ENCODE measurements at places on chromosomes 7 and 10.

- no peaks in the 10 kb centered on the region for H3K27me3 ChIP-seq
- H3K4me3 ChIP-seq: no peak overlapping the region
- H3K27ac ChIP-seq: no peak overlapping the region
- no peaks in the 10 kb centered on the region for H3K4me1 ChIP-seq
Observed at GRCh38 chr10:34109952-34110702, 705.0 kb downstream of the PARD3 start.

DNA sequence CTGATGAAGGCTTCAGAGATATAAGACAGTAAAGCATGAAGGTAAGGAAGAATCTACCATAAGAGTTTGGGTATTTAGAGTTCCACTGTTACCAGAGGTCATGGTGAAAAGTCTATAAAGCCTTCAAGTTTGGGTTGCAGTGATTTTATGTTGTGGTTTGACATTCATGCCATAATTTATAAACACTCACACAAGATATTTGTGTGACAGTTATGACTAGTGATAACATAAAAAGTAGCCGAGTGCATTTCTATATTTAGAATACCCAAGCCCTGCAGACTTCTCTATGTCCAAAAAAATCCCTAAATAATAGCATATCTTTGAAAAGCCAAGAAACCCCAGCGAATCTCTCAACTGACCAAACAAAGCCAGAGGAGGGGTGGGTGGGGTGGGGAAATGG, 229.9 kb downstream of the CXCL12 start:
- H3K4me3 ChIP-seq: no peak overlapping the region
- no peak for DNase-seq
- H3K27me3 ChIP-seq: no peaks in the 10 kb centered on the region
- H3K36me3 ChIP-seq: no peaks in the 10 kb centered on the region
- H3K27ac ChIP-seq: no peak overlapping the region

DNA sequence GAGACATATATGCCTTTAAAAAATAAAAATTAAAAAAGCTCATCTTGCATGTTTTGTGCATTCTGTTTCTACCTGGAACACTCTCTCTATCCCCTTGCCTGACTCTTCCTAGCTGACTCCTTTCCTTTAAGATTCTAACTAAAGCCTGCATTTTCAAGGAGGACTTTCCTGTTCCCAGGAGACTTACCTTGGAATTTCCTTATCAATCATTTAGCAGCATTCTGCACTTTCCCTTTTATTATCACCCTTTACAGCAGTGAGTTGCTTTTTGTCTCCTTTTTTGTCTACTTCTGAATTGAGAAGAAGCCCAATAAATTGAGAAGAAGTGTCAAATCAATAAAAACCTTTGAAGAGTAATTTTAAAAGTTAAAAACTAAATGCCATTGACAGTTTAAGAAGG, 142.2 kb upstream of the TMEM196 start:
- H3K4me1 ChIP-seq: peaks cover 2% of the 10 kb centered on the region
- H3K4me3 ChIP-seq: no peak overlapping the region
- H3K36me3 ChIP-seq: no peaks in the 10 kb centered on the region
- no peak overlapping the region for H3K27ac ChIP-seq
- no peak for DNase-seq

GRCh38 chr10:17029581-17030271, 99.9 kb downstream of the CUBN start:
- no peaks in the 10 kb centered on the region for H3K4me1 ChIP-seq
- no peaks in the 10 kb centered on the region for H3K27me3 ChIP-seq
- peak; percentile 77 for DNase-seq
- no peak overlapping the region for H3K27ac ChIP-seq
- H3K4me3 ChIP-seq: no peak overlapping the region

GRCh38 chr10:78991187-78991586, 77.6 kb upstream of the ZMIZ1 start:
- no peak overlapping the region for H3K27ac ChIP-seq
- H3K4me3 ChIP-seq: no peak overlapping the region
- DNase-seq: no peak
- no peaks in the 10 kb centered on the region for H3K36me3 ChIP-seq
- no peaks in the 10 kb centered on the region for H3K27me3 ChIP-seq
- H3K4me1 ChIP-seq: no peaks in the 10 kb centered on the region

- no peaks in the 10 kb centered on the region for H3K27me3 ChIP-seq
- no peaks in the 10 kb centered on the region for H3K4me1 ChIP-seq
- no peak overlapping the region for H3K27ac ChIP-seq
- H3K36me3 ChIP-seq: no peaks in the 10 kb centered on the region
- no peak for DNase-seq
Observed at GRCh38 chr10:102406815-102407214, 11.3 kb downstream of the NFKB2 start.

- no peak for DNase-seq
- no peaks in the 10 kb centered on the region for H3K27me3 ChIP-seq
- no peak overlapping the region for H3K27ac ChIP-seq
- H3K36me3 ChIP-seq: peaks cover 5% of the 10 kb centered on the region
Observed at GRCh38 chr7:130948822-130949221, 214.8 kb upstream of the KLF14 start.

DNA sequence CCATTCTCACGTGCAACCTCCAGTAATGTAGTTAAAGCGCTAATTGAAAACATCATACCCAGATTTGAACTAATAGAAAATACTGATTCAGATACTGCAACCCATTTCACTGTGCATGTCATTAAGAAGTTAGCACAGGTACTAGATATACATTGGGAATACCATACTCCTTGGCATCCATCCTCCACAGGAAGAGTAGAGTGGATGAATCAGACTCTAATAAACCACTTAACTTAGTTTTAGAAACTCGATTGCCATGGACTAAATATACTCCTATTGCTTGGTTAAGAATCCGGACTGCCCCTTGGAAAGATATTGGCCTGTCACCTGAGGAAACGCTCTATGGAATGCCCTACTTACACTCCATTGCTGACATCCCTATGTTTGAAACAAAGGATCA, 9.5 kb downstream of the AKR1B15 start:
- no peaks in the 10 kb centered on the region for H3K36me3 ChIP-seq
- H3K4me3 ChIP-seq: no peak overlapping the region
- H3K27ac ChIP-seq: no peak overlapping the region
- H3K4me1 ChIP-seq: no peaks in the 10 kb centered on the region
- no peaks in the 10 kb centered on the region for H3K27me3 ChIP-seq

DNA sequence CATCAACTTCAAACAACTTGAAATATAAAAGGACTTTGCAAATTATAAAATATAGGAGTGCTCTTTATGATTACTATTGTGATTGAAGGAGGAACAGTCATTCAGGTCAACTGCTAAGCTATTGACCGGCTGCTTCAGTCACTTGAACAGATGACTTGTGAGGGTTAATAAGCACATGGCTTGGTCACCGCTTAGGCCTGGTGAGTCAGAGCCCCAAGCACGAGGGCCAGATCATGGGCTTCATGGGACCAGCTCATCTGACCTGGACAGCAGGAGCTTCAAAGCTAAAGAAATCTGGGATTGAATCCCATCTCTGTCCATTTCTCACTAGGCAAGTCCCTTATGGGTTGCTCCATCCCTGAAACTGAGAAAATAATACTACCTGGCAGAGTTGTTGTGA, 60.4 kb upstream of the ADO start:
- H3K27me3 ChIP-seq: no peaks in the 10 kb centered on the region
- no peak overlapping the region for H3K27ac ChIP-seq
- no peaks in the 10 kb centered on the region for H3K36me3 ChIP-seq
- H3K4me3 ChIP-seq: no peak overlapping the region

GRCh38 chr10:110919349-110919931, at the start of gene SHOC2:
SHOC2 (plus strand) TSS chr10:110919604; CDS start chr10:110964359, 44,755 bp downstream.
- peak within 1 kb of the TSS; percentile 93 for H3K27ac ChIP-seq
- no peaks in the 10 kb centered on the region for H3K36me3 ChIP-seq
- H3K27me3 ChIP-seq: no peaks in the 10 kb centered on the region

GRCh38 chr7:463817-464453, 55.7 kb downstream of the PDGFA start:
- H3K27me3 ChIP-seq: no peaks in the 10 kb centered on the region
- H3K36me3 ChIP-seq: no peaks in the 10 kb centered on the region
- no peak for DNase-seq
- no peak overlapping the region for H3K27ac ChIP-seq
- H3K4me1 ChIP-seq: no peaks in the 10 kb centered on the region

- H3K4me3 ChIP-seq: no peak overlapping the region
- no peak for DNase-seq
- H3K27ac ChIP-seq: no peak overlapping the region
- no peaks in the 10 kb centered on the region for H3K36me3 ChIP-seq
Observed at GRCh38 chr7:48042216-48042615, 6.9 kb downstream of the C7orf57 start.

DNA sequence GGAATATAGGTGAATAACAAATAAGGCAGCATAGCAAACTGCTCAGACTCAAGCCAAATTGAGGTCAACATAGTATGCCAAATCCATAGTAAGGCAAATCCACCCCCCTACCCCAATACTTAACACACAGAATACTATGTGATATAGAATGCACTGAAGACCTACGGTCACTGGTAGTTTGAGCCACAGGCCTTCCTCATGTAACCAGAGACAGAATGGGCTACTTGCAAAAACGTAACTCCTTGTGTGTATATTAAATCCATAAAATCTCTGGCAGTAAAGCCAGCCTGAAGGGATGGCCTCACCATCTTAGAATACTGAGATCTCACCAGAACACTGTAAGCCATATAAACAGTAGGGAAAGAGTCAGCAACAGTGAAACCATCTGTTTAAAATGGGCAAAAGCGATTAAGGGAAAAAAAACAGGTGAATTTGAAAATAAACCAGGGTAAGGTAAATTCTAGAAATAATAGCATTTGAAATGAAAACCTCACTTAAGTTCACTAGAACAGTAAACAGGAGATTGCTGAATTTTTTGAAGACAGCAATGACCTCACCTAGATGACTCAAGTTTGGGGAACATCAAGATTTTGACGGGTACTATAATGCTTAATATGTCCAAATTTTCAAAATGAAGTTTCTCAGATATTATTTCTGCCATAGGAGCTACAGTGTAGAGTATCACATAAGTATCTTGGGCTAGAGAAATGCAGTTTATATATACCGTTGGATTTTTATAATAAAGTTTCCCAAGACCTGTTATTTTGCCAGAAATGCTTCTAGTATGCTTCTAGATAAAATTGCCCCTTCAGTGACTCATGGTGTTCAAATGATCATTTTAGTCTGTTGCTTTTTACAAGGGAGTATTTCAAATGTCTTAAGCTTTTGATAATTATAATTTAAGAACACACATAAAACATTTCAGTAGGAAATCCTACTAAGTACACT, 13.9 kb downstream of the HNRNPA2B1 start:
- H3K27ac ChIP-seq: no peak overlapping the region
- no peak overlapping the region for H3K4me3 ChIP-seq
- H3K4me1 ChIP-seq: no peaks in the 10 kb centered on the region
- H3K36me3 ChIP-seq: peaks cover 4% of the 10 kb centered on the region
- no peak for DNase-seq
- H3K27me3 ChIP-seq: no peaks in the 10 kb centered on the region

- H3K4me1 ChIP-seq: no peaks in the 10 kb centered on the region
- DNase-seq: peak; percentile 85
- H3K4me3 ChIP-seq: peak overlapping the region; percentile 15
- no peaks in the 10 kb centered on the region for H3K27me3 ChIP-seq
Observed at GRCh38 chr10:89207801-89208551, 859 bp upstream of the CH25H start.

DNA sequence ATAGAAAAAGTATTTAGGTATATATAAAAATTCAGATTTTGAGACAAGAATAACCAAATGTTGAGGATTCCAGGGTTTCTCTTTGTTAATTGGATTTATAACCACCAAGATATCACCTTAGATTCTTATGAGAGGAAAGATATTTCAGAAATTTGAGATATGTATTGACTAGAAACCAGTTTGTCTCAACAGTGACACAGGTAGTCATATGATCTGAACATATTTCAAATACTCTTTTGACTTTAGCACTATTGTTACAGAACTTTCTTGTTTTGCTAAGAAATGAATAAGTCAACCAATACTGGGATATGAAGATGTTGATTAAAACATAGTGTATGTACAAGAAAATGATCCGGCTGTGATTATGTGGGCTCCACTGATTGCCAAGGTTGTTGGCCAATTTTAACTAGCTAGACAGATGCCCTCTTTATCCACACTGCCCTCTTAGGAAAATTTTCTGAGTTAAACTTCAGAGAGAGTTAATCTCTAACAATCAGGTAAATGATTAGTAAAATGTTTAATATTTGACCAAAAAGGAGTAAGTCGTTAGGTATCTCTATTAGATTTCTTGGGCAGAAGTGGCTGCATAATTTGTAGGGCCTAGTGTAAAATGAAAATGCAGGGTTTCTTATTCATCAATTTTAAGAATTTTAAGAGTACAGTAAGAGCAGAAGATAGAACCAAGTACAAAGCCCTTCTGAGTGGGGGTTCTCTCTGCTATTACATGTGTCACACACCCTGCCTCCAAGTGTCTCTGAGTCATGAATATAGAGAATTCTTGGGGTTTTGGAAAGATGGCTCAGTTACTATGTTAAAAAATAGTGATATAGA, 376.0 kb downstream of the TFEC start:
- no peaks in the 10 kb centered on the region for H3K27me3 ChIP-seq
- no peak for DNase-seq
- H3K4me3 ChIP-seq: no peak overlapping the region
- no peaks in the 10 kb centered on the region for H3K36me3 ChIP-seq
- no peaks in the 10 kb centered on the region for H3K4me1 ChIP-seq

GRCh38 chr7:129126314-129126713, 18.2 kb upstream of the TSPAN33 start:
- no peak for DNase-seq
- H3K4me3 ChIP-seq: no peak overlapping the region
- H3K27ac ChIP-seq: no peak overlapping the region

- H3K27ac ChIP-seq: no peak overlapping the region
- DNase-seq: no peak
- H3K4me1 ChIP-seq: no peaks in the 10 kb centered on the region
Observed at GRCh38 chr7:29237489-29237888, 42.9 kb downstream of the CHN2 start.

DNA sequence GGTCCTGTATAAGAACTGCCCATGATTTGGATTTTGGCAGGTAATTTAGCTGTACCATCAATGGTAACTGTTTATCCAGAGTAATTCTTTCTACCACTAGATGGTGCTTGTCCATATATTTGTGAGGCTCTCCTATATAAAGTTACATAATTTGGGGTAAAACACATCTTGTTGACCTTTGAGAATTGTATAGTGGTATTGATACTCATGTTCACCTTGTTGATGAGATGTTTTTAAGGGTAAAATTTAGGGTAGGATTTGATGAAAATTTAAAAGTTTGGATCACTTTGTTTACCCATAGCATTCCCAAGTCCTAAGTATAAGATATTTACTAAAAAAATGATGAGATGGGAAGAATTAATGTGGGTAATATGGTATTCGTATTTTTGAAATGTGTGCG, 31.6 kb downstream of the ST7 start:
- no peak overlapping the region for H3K4me3 ChIP-seq
- H3K36me3 ChIP-seq: no peaks in the 10 kb centered on the region
- H3K27me3 ChIP-seq: no peaks in the 10 kb centered on the region
- H3K4me1 ChIP-seq: no peaks in the 10 kb centered on the region
- no peak overlapping the region for H3K27ac ChIP-seq

Data from aorta (tissue), 5 donors.